Gastroesophageal sphincter (tissue), 4 donors: ENCODE measurements at places on chromosomes 7 and 10. TPM values are rescaled to one million over a fixed set of nuclear protein-coding genes. Genes with fewer than 3 reads are reported as not detected.
A peak's percentile ranks its signal among the peaks of the same experiment; 100 is the strongest.

MGAM2 gene
- not detected for total RNA-seq

DNA sequence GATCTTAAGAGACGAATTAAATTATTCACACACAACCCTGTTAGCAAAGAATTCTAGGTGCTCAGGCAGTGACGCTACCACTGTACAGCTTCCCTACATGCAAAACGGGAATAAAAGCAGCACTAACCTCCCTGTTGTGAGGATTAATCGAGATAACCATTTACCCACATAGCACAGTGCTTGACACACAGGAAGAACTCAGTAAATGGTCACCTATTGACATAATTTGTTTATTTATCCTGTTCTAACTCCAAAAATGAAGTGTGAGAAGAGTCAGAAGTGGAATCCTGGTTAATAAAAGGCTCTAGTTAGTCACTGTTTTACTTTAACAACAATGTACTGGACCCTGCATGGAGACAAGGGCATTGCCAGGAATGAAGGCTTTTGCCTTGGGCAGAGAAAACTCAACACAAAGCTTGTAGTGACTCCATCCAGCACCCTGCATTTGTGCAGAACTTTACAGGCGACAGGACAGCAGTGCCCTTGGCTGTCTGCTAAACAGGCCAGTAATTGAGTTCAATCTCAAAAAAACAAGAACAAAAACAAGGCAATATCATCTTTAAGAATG, 103.8 kb downstream of the SORBS1 start:
- no peak for ATAC-seq

GRCh38 chr10:12547301-12547771, 198.0 kb downstream of the CAMK1D start:
- ATAC-seq, result no peak

DNA sequence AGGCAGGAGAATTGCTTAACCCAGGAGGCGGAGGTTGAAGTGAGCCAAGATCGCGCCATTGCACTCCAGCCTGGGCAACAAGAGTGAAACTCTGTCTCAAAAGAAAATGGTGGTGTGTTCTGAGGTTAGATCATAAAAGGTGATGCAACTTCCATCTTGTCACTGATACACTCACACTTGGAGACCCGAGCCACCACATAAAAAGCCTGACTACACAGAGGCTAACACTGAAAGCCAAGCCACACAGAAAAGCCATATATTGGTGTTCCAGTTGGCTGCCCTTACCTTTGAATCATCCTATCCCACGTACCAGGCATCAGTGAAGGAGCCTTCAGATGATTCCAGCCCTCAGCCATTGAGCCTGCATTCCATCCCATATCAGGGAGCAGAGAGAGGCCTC, 4.0 kb downstream of the MORN4 start:
- no peak for ATAC-seq

DNA sequence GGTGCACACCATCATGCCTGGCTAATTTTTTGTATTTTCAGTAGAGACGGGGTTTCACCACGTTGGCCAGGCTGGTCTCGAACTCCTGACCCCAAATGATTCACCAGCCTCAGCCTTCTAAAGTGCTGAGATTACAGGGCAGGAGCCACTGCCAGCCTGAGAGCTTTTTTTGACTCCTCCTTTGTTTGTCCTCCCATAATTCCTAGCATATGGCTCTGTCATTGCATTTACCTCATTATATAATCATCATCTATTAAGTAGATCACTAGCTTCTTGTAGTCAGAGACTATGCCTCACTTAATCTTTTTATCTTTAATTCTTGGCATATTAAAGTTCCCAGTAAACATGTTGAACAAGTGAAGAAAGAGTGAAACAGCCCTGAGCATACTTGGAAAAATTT, 82.1 kb downstream of the CPEB3 start:
- no peak for ATAC-seq

- no peak for ATAC-seq
Observed at GRCh38 chr10:60099998-60100747, 193.8 kb upstream of the CCDC6 start.

SORCS1 gene
- total RNA-seq, result 18.6 TPM

- ATAC-seq, result no peak
Observed at GRCh38 chr7:133386205-133386604, 133.3 kb downstream of the EXOC4 start.

STARD3NL gene
- 41.5 TPM for total RNA-seq

DNA sequence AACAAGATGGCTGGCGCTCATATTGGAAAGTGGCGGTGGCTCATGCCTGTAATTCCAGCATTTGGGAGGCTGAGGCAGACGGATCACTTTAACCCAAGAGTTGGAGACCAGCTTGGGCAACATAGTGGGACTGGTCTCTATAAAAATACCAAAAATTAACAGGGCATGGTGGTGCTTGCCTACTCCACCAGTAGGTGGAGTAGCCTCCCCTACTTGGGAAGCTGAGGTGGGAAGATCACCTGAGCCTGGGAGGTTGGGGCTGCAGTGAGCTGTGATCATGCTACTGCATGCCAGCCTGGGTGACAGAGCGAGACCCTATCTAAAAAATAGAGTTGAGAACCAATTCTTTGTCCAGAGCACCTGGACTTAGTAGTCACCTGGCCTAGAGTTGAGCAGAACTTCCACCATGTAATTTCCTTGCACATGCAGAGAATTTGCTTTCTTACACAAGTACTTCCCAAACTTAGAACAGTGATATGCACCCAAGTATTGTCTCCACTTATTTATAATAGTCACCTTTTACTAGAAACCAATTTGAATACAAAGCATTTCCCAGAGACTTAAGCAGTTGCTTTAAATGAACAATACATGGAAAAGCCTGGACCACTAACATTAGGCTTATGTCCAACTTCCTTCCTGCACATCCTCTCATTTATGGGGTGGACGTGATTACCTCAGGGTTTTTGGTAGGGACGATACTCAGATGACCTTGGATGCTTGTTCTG, 15.9 kb downstream of the LAMB4 start:
- no peak for ATAC-seq

DNA sequence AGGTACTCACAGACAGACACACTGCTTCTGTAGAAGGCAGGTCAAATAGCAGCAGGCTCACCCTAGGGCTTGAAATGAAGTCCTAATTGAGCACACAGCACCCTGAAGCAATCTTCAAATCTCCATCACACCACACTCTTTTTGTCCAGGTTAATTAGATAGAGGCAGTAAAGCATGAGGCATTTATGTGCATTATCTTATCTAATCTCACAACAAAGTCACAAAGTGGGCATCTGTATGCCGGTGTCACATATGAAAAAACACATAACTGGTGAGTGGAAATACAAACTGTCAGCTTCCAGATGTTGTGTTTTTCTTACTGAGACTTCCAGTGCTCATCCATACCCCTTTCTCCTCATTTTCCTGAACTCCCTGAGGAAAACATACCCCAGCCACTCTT, 63.8 kb upstream of the NRBF2 start:
- ATAC-seq, result no peak

GRCh38 chr7:82413237-82413636, 30.3 kb downstream of the CACNA2D1 start:
- ATAC-seq, result no peak

RBP4 gene
- not detected for total RNA-seq

PRF1 gene
- total RNA-seq, result 2.0 TPM

SPDYE5 gene
- not detected for total RNA-seq

DNA sequence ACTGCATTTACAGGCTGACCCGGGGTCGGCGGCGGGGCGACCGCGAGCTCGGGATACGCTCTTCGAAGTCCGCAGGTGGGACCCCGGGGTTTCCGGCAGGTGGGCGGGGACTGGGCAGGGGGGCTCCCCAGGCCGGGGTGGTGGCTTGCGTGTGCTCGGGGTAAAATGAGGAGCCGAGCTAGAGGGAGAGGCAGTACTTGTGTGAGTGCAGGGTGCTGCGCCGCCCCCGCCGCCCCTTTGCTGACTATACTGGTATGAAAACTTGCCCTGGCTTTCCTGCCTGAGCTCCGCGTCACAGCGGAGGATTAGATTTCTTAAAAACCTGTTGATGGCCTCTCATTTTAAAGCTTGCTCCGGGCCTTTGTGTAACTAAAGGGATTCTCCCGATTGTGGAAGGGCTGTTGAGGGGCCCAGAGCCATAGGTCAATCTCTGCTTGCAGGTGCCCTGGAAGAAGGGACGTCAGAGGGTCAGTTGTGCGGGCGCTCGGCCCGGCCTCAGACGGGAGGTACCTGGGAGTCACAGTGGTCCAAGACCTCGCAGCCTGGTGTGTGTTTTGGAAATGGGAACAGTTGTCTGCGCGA, 488 bp downstream of the ARMC10 start:
- ATAC-seq, result peak; percentile 13

GRCh38 chr10:59949608-59950007, 43.3 kb upstream of the CCDC6 start:
- ATAC-seq, result no peak
